ENCODE measurements at places on chromosomes 16 and 17.

DNA sequence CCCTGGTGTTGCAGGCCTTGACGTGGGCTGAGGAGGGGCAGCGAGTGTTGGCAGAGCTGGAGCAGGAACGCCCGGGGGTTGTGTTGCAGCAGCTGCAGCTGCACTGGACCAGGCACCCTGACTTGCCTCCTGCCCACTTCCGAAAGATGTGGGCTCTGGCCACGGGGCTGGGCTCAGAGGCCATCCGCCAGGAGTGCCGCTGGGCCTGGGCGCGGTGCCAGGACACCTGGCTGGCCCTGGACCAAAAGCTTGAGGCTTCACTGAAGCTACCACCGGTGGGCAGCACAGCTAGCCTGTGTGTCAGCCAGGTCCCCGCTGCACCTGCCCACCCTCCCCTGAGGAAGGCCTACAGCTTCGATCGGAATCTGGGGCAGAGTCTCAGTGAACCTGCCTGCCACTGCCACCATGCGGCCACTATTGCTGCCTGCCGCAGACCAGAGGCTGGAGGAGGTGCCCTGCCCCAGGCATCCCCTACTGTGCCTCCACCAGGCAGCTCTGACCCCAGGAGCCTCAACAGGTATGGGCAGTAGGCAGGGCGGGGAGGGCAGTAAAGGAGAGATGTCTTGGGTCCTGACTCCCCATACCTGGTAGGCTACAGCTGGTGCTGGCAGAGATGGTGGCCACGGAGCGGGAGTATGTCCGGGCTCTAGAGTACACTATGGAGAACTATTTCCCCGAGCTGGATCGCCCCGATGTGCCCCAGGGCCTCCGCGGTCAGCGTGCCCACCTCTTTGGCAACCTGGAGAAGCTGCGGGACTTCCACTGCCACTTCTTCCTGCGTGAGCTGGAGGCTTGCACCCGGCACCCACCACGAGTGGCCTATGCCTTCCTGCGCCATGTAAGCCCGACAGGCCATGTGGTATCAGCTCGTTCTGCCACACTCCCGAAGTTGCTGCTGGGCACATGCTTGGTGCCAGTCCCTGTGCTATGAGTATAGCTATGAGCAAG, 5.6 kb downstream of the PLEKHG4 start:
- peak; percentile 24 for DNase-seq

DNA sequence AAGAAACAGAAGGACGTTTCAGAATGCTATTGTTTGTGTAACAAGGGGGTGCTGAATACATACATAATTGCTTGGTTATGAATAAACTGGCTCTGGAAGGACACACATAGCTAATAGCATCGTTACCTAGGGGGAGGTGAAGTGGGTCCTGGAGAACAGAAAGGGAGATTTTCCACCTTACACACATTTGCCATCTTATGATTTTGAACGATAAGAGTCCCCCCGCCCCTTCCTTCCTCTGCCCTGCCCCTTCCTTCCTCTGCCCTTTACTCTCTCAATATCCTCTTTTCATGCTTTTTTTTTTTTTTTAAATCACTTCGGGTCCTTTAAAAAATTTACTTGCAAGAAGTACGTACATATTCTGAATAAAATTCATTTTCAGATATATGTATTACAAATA, 902 bp upstream of the DHRS7B start:
- DNase-seq, result no peak

GRCh38 chr17:21300601-21301571, 16.4 kb downstream of the MAP2K3 start:
- peak; percentile 46 for DNase-seq

DNA sequence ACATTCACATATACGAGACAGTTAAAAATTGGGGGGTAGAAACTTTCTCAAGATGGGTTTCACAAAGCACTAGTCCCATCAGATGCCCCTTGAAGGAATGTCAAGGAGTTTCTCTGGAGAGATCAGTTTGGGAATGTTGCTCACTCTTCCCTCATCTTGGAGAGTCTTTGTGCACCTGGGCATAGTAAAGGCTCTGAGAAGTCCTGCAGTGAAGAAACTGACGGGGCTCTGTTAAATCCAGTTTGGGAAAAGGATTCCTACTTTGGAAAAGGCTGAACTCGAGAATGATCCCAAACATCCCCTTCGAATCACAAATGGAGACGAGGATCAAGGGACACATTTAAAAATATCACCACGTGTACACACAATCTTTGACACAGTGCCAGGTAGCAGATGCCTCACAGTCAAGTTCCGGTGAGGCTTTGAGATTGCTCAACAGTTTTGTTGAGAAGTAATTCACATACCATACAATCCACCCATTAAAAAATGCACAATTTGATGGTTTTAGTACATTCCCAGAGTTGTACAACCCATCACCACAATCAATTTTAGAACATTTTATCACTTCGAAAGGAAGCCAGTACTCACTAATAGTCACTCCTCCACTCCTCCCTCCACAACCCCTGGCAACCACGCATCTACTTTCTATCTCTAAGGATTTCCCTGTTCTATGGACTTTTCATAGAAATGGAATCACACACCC, 203.4 kb upstream of the FOXF1 start:
- DNase-seq, result no peak

DNA sequence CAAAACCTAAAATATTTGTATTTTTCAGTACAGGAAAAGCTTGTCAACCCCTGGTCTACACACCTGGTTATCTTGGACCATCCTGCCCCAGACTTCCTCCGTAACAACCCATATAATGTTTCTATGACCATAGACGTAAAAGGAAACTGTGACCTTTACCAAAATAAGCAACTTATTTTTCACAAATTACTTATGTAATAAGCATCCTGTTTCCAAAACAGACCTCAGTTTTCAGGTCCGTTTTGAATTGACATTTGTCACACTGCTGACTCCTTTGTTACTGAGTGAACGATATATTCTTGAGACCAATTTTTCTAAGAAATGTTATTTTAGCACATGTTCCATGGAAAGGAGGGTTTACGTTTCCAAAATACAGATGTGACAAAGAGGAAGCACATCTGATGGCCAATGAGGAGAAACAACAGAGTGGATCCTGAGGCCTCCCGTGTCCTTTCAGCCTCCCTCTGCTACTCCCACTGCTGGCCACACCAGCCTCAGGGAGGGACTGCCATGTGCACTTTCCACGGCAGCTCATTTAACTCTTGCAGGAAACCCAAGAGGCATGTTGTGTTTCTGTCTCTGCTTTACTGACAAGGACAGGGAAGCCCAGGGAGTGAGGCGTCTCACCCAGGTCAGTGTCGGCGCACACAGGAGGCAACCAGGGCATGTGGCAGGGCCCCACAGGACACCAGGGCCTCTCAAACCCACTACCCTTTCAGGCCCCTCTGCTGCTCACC, 20.1 kb upstream of the ALDH3A1 start:
- DNase-seq, result no peak

GRCh38 chr17:47119746-47120520, 69.2 kb downstream of the CDC27 start:
- DNase-seq, result no peak

GRCh38 chr16:31107465-31107867, 720 bp upstream of the BCKDK start:
- no peak for DNase-seq
